Keratinocyte (primary cell): ENCODE measurements at places on chromosomes 6 and 20. TPM values are rescaled to one million over a fixed set of nuclear protein-coding genes. Genes with fewer than 3 reads are reported as not detected.

The EYS gene
- polyA plus RNA-seq: 0.17 to 0.34 TPM (median 0.24 TPM) in 3 replicates

DNA sequence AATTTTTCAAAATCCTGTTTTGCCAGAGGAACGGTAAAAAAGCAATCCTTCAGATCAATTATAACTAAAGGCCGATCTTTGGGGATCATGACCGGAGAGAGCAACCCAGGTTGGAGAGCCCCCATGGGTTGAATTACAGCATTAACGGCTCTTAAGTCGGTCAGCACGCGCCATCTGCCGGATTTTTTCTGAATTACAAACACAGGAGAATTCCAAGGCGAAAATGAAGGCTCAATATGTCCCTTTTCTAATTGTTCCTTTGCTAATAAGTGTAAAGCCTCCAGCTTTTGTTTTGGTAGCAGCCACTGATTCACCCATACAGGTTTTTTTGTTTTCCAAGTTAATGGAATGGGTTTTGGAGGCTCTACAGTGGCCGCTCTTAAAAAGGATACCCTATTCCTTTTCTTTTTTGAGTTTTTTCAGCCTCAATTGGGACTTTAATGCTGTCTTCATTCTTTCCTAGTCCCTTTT lies 16.9 kb upstream of the PTCRA start:
- no peak for DNase-seq

GRCh38 chr20:47075263-47075662 lies 180.6 kb downstream of the EYA2 start:
- DNase-seq: no peak

GRCh38 chr6:109472132-109472995 lies 10.7 kb downstream of the ZBTB24 start:
- DNase-seq: no peak

The ADGB gene
- polyA plus RNA-seq: not detected in 3 replicates

DNA sequence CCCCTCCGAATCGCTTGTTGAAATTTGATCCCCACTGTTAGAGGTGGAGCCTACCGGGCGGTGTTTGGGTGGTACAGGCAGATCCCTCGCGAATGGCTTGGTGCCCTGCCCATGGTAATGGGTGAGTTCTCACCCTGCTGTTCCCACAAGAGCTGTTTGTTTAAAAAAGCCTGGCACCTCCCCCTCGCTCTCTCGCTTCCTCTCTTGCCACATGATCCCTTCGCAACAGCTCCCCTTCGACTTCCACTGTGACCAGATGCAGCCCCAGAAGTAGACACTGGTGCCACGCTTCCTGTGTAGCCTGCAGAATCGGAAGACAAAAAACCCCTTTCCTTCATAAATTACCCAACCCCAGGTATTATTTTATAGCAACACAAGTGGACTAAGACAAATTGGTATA lies 292.2 kb upstream of the QKI start:
- no peak for DNase-seq

DNA sequence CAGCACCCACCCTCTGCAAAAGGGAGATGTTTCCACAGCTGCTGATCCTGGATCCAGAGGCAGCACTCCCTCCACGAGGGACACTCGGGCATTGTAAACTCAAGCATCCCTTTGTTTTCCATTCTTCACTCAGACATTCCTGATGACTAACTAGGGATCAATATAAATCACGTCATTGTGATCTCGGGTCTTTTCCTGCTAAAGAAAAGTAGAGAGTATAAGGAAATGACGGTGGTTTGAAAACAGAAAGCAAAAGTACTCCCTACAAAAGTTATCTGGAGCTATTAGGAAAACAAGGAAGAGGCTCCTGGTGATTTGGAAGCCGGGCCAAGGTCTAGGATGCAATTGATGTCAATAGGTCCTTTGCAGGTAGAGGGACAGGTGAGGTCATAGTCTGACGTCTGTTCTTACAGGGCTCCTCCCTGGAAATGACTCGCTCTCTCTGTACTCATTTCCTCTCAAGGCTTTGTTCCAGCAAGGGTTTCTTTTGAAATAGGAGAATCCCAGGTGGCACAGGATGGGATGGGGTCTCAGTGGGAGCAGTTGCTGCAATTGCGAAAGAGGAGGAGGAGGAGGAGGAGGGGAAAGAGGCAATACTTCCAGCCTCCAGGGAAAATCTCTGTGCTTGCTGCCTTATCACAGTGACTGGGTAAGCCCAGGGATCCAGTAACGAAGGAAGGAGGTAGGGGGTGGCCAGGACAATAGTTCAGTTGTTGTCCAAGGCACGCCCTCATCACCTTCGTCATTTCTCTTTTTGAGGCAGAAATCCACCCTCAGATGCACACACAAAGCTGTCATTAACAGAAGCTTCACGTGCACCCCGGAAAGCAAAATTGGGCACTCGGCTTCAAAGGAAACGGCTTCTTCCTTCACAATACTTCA lies 222.8 kb downstream of the LY86 start:
- DNase-seq: peak; percentile 93

The DEFB125 gene
- polyA plus RNA-seq: not detected in 3 replicates

GRCh38 chr20:61949714-61950640 lies 115.7 kb downstream of the TAF4 start:
- DNase-seq: no peak

The TUBB1 gene
- 0.03 TPM in 1 of 3 replicates, not detected in the others for polyA plus RNA-seq

- DNase-seq: no peak
These were observed 96.4 kb downstream of the DACT2 start for GRCh38 chr6:168223150-168223549.

The ECT2L gene
- 0.01 to 0.06 TPM in 2 of 3 replicates, not detected in the other for polyA plus RNA-seq

The TINAG gene
- not detected in 3 replicates for polyA plus RNA-seq

The DAAM2 gene
- 0.01 TPM in 1 of 3 replicates, not detected in the others for polyA plus RNA-seq

- no peak for DNase-seq
These were observed 122.1 kb downstream of the LRRC1 start for GRCh38 chr6:53916804-53917463.

DNA sequence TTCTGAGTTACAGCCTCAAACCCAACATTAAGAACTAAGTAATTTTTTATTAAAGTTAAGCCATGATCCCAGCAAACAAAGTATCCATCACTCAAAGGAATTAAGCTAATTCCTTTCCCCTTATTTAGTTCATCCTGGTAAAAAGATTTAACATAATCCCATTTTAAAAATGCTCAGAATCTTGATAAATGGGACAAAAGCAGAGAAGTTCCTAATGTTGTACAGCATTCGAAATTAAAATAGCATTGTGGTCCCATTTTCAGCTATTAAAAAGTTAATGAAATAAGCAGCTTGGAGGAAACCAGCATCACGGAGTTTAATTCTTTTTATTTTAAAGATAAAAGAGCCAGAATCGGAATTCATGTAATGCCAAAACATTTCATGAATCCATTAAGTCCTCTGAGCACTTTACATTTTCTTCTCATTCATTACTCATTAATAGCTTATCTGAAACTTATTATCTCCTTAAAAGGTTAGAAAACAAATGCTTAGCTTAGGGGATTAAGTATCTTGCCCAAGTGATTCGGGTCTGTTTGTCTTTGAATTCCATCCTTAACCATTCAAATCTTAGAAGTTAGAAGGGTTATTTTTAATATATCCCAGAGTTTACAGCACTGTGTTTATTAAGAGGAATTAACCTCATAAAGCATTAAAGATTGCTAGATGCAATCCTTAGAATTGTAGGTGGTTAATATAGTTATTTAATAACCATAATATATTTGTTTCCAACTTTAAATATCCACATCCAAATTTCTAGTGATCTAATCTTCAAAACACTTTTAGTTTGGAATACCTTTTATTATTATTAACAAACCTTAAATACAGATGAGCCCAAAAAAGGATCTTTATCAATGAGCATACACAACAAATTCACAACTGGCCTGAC lies 11.2 kb downstream of the RBM39 start:
- DNase-seq: no peak

DNA sequence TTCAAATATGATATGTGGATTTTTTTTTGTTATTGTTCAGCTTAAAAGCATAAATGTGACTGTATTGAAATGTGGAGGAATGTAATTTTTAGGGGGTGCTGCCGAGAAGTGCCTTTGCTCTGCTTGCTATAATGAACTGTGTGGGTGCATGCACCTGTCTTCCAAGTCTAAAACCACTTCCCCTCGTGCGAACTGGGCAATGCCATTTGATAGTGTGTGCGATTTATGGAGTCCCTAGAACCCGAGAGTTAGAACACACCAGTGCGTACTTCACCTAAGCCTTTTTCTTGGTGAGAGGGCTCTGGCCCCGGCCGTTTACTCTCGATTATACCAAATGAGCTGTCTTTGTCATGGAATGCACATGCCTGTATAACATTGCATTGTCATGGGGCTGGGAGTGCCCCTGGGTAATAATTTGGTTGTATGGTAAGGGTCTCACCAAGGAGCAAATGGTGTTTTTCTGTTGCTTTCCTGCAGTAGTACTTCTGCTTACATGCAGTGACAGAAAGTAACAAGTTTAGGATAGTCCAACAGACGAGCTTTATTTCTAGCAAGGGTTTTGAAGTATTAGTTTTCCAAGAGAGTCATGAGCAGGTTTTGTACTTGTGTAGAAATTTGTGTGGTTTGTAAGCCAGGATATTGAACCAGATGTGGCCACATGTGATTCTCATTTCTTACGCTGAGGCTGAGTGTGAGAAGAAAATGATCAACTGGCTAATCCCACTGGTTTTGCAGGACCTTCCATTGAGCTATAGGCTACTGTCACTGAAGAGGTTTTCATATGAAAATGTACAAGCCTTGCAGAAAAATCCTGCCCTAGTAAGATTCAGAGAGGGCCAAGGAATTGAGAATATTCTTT lies 172.4 kb downstream of the DTNBP1 start:
- DNase-seq: no peak

- no peak for DNase-seq
These were observed 6.4 kb upstream of the MYT1 start for GRCh38 chr20:64157878-64158277.

DNA sequence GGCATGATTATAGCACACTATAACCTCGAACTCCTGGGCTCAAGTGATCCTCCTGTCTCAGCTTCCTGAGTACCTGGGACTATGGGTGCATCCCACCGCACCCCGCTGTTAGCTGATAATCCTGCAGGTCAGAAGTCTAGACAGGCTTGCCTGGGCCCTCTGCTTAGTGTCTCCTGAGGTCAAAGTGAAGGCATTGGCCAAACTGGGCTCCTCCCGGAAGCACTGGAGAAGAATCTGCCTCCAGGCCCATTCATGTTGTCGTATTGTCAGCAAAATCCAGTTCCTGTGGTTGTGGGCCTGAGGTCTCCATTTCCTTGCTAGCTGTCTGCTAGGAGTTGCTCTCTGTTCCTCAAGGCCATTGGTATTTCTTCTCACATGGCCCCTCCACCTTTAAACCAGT lies 6.3 kb upstream of the MROH8 start:
- DNase-seq: no peak

DNA sequence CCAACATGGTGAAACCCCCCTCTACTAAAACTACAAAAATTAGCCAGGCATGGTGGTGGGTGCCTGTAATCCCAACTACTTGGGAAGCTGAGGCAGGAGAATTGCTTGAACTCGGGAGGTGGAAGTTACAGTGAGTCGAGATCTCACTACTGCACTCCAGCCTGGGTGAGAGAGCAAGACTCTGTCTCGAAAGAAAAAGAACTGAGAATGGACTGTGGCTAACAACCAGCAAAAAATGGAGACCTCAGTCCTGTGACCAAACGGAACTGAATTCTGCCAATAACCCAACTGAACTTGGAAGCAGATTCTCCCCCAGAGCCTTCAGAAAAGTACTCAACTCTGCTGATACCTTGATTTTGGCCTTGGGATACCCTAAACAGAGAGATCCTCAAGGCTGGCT lies 604.5 kb downstream of the DOK5 start:
- DNase-seq: no peak

The TFAP2C gene
- 5.5 to 24.7 TPM (median 11.5 TPM) in 3 replicates for polyA plus RNA-seq

- no peak for DNase-seq
These were observed 104.9 kb downstream of the GJA10 start for GRCh38 chr6:89999154-89999553.

The ZNF343 gene
- 9.0 to 12.2 TPM (median 11.7 TPM) in 3 replicates for polyA plus RNA-seq

- no peak for DNase-seq
These were observed 27.1 kb upstream of the ELOVL5 start for GRCh38 chr6:53375847-53376246.

The RAET1G gene
- polyA plus RNA-seq: 12.1 to 38.8 TPM (median 16.4 TPM) in 3 replicates

DNA sequence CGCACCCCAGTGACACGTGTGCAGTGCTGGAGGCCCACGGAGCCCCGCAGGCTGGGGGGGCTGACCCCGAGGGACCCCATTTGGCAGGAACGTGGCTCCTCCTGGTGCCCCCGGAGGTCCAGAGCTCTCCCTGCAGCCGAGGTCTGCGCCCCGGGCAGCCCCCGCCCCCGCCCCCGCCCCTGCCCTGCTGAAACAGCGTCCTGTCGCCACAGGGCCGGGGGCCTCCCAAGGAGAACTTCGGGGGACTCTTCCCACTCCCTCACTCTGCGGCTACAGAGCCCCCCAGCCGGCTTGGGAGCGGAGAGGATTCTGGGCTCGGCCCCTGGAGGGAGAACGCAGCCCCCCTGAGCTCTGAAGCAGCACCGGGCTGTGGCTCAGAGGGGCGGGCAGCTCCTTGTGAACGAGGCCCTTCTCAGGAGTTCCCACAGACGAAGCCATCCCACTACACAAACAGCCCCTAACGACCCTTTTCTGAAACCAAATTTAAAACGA lies 115.2 kb downstream of the DLL1 start:
- DNase-seq: no peak

DNA sequence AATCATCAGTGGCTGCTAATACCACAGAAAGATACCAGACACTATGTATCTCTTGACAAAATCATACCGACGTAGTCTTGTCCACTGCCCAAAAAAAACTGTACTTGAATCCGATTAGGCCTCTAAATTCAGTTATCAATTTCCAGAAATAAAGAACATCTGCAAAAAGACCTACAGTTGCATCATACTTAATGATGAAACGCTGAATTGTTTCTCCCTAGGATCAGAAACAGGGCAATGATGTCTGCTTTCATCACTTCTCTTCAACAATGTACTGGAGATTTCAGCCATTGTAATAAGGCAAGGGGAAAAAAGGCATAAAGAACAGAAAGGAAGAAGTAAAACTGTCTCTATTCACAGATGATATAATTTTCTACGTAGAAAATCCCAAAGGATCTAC lies 152.0 kb downstream of the TASP1 start:
- DNase-seq: no peak

The RBPJL gene
- polyA plus RNA-seq: not detected in 3 replicates

DNA sequence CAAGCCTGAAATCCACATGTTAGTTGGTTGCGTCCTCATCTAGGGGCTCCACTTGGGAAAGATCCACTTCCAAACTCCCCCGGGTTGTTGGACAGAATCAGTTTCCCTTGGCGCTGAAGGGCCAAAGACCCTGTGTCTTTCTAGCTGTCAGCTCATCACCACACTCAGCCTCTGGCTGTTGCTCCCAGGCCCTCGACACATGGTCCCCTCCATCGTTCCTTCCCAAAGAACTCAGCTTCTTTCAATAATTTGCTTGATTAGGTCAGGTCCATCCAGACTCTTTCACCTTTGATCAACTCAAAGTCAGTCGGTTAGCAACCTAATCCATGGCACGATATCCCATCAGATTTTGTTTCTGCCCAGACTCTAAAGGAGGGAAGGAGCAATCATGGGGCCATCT lies 254.8 kb upstream of the SULF2 start:
- DNase-seq: no peak

The POPDC3 gene
- polyA plus RNA-seq: 15.0 to 17.2 TPM (median 15.9 TPM) in 3 replicates
